M059J (cell line): ENCODE measurements at places on chromosomes 11 and 22. TPM values are rescaled to one million over a fixed set of nuclear protein-coding genes. Genes with fewer than 3 reads are reported as not detected.

GRCh38 chr22:27724157-27724556, 77.4 kb downstream of the MN1 start:
- DNase-seq, result peak; percentile 27

DNA sequence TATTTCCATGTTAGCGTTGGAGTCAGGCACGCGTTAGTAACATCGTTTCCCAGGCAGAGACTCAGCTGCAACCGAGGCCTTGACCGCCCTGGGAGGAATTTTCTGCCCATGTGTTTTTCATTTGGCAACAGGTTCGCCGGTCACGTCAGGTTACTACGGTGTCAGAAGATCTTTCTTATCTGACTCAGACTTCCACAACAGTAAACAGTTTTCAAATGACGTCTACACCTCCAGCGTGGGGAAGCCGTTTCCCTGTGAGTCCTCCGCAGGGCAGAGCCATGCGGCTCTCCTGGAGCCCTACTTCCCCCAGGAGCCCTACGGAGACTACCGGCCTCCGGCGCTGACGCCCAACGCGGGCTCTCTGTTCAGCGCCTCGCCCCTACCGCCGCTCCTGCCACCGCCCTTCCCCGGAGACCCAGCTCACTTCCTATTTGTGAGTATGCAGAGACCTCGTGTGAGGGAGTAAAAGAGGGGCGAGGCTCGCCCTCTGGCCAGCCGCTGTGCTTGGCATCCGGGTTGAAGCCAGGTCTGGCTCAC, 14.3 kb upstream of the POU2AF3 start:
- no peak for DNase-seq

The HEPN1 gene
- not detected in 2 replicates for total RNA-seq

The SCUBE1 gene
- 11.5 and 17.4 TPM in 2 replicates for total RNA-seq

DNA sequence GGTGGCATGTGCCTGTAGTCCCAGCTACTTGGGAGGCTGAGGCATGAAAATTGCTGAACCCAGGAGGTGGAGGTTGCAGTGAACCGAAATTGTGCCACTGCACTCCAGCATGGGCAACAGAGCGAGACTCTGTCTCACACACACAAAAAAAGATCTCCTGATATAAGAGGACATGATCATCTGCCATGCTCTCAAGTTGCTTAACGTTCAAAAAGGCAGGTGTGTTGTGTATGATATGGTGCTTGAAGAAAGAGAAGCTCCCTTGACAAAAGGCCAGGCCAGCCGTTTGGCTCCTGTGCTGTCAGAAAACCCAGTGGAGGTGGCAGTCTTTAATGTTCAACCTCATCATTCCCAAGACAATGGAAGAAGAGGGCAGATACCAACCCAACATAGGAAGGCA, 117.3 kb upstream of the PLET1 start:
- DNase-seq, result no peak

GRCh38 chr11:28793282-28793738, 685.1 kb downstream of the METTL15 start:
- no peak for DNase-seq

- DNase-seq, result no peak
Measured at GRCh38 chr22:37172266-37173245, 15.5 kb downstream of the C1QTNF6 start.

DNA sequence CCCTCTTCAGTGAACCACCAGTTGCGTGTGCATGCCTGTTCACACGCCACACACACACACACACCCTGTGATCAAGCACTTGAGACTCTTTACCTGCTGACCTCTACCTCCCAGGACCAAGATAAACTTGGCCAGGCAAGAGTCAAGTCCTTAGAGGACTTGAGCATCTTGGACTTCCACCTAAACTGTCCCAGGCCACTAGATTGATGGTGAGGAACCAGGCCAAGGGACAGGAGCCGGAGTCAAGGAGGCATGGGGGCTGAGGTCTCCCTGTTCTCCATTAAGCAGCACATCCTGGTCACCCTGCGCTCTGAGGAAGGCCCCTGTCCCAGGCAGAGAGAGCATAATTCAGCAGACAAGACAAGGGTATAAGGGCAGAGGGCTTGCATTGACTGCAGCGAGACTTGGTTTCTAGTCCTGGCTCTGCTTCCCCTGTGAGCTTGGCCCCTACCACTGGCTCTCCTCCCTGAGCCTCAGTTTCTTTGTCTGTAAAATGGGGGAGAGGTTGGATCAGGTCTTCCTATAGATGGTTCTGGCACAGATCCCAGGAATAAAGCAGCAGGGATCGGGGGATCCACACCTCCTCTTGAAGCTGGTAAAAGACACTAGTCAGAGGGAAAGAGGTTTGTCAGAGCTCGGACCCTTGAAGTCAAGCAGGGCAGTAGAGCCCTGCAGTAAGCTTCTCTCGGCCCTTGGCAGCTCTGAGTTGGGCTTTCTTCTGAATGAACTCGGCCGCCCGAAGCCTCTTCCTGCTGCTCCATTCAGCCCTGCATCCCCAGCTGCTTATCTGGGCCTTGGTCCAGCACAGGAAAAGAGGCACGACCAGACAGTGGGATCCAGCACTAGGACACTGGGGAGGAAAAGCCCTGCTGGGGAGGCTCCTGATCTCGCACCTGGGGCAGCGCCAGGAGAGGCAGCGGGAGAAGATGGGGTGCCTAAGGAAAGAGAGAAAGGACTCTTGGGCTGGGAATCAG, 2.0 kb downstream of the CREB3L1 start:
- peak; percentile 82 for DNase-seq

The CHADL gene
- total RNA-seq, result not detected in 2 replicates

DNA sequence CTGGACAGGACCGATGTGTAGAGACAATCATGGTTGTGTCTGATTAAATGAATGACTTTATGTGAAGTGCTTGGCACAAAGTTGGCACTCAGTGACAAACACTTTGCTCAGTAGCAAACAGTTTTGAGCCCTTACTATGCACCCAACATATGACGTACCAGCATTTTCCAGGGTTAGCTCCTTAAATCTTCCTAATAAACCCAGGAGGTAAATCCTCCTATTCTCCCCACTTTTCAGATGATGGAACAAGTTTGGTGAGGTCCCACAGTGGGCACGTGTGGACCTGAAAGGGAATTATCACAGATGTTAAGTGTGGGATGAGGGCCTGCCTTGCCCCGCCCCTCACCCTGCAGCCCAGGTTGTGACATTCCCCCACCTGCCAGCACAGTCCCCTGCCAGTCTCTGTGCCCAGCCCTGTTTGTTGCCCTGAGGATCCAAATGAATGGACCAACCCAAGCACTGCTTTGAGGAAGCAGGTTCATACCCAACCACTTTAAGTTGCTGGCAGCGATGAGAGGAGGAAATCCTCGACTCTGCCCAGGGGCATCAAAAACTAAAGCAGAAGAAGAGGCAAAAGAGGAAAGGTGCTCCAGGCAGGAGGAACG, 6.6 kb upstream of the CARD10 start:
- DNase-seq, result no peak

- DNase-seq, result peak; percentile 30
Measured at GRCh38 chr11:120200677-120201076, 10.2 kb upstream of the OAF start.

DNA sequence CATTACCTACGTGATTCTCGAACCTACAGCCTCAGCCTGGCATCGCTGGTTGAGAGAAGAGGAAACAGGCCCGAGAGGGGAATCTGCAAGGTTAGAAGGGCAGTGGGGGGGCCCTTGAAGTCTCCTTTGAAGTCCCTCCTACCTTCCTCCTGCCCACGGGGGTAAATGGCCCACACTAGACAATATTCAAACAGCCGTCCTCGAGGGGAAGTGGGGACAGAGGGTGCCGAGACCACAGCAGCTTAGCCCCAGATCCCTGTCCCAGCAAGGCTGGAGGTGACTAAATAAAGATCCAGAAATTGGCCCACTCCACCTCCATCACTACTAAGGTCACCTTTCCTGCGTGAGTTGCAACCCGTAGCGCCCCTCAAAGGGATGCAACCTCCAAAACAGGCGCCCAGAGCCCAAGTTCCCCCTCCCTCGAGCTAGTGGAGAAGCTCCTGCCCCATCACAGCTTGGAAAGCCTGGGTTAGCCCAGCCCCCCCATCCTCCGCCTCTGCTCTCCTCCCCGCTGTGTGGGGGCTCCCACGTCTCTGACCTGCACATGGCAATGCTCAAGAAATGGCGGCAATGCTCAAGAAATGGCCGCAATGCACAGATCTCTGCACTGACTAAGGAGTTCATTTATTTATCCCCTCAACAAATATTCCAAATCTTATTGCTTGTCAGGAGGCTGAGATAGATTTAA, 788 bp upstream of the RASL10A start:
- no peak for DNase-seq

DNA sequence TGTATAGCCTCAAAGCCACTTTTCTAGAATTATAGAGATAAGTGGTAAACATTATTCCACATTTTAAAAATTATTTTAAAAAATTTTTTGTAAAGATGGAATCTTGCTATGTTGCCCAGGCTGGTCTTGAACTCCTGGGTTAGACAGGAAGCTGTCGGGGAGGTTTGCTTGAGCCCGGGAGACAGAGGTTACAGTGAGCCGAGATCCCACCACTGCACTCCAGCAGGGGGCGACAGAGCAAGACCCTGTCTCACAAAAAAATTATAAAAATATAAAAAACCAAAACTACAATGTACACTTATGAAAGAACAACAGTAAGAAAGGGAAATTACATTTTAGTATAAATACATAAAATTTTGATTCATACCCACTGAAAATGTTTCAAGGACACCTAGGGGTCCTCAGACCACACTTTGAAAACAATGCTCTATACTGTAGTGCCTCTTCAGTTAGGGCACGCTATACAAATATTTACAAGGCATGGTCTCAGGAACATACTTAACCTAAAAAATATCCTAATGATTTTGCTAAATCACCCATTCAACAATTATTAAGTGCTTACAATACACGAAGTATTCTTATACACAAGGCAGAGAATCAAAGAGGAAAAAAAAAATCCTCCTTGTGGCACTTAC, 111.2 kb downstream of the MRTFA start:
- no peak for DNase-seq

DNA sequence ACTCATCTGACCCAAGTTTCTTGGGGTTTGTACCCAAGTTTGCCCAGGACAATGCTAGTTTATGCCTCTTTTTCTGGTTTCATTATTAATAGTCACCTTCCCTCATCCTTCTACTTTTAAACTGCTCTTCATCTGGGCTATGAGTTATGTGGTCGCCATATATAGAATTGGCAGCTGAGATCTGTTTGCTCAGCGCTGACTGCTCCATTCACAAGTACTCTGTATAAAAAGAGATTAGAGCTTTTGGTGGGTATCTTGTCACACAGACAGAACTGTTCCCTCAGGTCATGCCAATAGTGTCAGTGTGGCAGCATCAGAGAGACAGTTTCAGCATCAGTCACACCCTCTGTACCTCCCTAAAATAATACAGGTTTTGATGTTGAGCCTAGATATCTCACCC, 326.0 kb downstream of the RAB38 start:
- DNase-seq, result no peak

DNA sequence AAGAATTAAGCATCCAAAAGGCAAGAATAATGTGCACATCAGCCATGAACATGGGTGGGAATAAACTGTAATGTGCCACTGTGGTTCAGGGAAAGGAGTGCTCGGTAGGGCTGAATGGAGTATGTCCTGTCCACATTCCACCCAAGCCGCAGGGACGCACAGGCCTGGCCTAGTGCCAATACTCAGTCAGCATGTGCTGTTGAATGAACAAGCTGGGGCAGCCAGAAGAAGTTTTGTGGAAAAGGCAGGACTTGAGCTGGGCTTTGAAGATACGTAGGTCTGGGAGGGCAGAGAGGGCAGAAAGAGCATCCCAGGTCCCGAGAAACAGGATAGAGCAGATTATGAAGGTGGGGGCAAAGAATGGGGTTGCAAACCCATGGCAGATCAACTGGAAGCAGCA, 60.0 kb upstream of the PLET1 start:
- peak; percentile 77 for DNase-seq

DNA sequence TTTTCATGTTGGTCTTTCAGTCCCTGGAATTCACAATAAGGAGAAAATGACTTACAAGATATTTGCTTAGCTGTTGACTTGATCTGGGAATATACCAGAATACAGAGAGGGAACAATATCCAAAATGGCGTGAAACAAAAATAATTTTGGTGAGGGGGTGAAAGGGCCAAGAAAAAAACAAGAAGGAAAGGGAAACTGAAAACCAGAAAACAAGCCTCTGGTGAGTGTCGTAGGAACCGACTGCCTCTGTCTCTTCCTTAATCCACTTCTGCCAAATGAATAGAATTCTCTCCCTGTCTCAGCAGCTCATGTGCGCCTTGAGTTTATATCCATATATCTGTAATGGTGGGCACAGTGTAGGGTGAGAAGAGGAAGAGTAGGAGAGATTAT, 367.6 kb downstream of the ETS1 start:
- no peak for DNase-seq

GRCh38 chr11:37107415-37107814, 509.4 kb upstream of the RAG2 start:
- DNase-seq, result no peak

- no peak for DNase-seq
Measured at GRCh38 chr22:26095256-26095956, 73.9 kb upstream of the SEZ6L start.

The CHST1 gene
- 0.02 and 0.17 TPM in 2 replicates for total RNA-seq

GRCh38 chr11:13189561-13190426, 87.8 kb upstream of the BMAL1 start:
- DNase-seq, result peak; percentile 50

GRCh38 chr11:123231256-123231655, 36.2 kb upstream of the CLMP start:
- DNase-seq, result no peak

GRCh38 chr11:125088123-125088522, 23.3 kb downstream of the TMEM218 start:
- no peak for DNase-seq

DNA sequence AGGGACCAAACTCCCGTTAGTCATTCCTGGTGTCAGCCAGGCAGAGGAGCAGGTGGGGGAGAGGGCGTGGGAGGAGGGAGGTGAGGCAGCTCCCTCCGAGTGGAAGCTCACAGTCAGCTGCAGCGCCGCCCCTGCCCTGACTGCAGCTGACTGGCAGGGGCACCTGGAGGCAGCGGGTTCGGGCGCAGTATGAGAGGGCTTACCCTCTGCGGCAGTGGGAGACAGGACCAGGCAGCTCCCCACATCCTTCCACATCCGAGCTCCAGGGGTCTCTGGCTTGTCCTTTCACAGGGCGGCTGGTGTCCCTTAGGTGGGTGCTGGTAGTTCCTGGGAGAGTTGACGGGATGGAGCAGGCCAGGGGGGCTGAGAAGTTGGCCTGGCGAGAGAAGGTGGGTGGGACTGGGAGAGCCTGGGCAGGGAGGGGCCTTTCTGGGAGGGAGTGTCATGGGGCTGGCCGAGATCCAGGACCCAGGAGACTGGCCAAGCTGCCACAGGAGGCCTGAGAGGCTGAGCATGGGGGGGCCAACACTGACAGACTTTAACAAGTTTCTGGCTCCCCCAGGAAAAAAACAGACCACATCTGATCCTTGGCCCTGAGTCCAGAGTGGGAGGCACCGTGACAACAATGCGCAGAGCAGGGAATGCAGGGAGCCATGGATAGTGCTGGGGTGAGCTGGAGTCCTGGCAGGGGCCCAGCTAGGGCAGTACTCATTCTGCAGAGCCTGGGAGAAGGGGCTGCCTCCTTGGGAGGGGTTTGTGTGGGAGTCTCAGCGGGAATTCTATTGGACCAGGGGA, 4.9 kb downstream of the ADORA2A start:
- peak; percentile 54 for DNase-seq

The CEND1 gene
- not detected in 2 replicates for total RNA-seq
